Activated gamma-delta T cell treated with anti-CD3 and anti-CD28 coated beads, Interleukin-2, amount 50 U/mL, for 16 hours (primary cell): ENCODE measurements at places on chromosomes 11 and 22.

GRCh38 chr11:69796063-69796462 is 20.9 kb upstream of the FGF4 start:
- no peak for DNase-seq

DNA sequence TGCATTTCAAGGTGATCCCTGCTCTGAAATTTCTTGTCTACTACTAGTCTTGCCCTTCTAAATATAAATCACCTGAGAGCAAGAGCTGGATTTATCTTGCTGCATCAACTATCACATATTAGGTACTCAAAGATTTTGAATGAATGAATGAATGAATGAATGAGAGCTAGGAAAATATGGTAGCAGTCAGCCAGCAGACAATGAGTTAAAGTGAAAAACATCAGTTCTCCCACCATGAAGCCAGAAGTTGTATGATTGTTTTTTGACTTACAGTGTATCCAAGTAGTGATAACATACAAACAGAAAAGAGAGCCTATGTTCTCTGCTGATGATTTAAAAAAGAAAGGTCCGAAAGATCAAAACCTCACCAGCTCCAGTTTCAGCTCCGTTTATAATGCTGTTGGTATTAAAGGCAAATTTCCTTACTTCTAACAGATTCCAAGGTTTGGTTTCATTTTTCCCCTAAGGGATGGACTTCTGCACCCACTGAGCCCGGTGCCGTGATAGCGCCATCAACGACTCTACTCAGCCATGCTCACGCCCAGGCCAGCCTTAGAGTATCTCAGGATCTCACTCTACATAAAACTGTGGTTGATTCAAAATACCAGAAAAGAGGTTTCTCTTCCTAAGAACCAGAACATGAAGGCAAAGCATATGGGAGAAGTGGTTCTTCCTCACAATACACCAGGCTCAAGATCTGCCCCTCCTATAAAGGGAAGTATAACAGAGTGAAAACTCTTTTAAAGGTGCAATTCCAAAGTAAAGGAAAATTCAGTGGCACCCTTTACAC is 92.0 kb downstream of the SGSM3 start:
- no peak for DNase-seq

GRCh38 chr11:8930456-8931175 is 2.1 kb downstream of the C11orf16 start:
- DNase-seq, result no peak

DNA sequence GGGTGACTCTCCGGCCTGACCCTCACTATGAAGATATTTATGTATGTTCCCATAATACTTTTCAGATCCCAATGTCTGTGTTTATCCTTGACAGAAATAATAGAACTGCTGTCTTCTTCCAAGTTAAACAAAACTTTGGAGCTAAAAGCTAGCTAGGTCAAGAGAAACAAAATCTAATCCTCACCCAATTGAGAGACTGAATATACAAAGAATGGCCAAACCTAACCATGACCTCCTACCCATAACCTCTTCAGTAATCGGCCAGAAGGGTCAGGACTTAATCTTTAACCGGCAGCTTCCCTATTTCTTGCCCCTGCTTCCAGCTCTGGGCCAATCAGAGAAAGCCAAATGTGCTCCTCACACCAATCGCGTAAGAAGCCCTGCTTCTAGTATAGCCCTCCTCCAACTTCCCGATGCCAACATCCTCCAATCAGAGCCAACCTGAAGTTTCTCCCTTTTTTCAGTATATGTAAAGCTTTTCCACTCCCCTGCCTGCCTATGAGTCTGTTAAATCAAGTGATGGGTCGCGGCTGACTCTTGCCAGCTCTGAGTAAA is 1.7 kb upstream of the DDX6 start:
- DNase-seq, result peak; percentile 42

DNA sequence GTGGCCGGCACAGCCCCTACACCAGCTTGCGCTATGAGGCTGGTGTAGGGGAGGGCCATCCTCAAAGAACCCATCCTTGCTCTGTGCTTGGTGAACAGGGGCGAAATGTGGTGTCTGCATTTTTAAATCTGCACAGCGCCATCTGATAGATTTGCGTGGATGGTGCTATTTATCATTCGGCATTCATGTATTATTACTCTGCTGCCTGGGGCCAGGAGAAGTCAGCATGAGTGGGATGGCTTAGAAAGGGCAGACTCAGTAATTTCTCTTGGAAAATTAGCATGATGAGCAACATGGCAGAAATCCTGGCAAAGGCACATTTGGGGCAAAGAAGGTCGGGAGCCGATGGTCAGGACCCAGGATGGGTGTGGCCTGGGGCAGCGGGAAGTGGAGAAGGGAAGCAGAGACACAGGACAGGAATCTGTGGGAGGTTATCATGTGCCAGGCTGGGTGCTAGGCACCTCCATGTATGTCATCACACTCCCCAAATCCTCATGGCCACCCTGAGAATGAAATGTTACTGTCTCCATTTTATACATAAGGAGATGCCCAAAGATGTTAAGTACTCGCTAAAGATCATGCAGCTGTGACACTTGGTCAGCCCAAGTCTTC is 149.0 kb downstream of the CEP164 start:
- no peak for DNase-seq

- DNase-seq, result no peak
Observed at GRCh38 chr11:7558046-7558445, 44.2 kb downstream of the PPFIBP2 start.

GRCh38 chr11:129749141-129749540 is 66.5 kb upstream of the TMEM45B start:
- no peak for DNase-seq

DNA sequence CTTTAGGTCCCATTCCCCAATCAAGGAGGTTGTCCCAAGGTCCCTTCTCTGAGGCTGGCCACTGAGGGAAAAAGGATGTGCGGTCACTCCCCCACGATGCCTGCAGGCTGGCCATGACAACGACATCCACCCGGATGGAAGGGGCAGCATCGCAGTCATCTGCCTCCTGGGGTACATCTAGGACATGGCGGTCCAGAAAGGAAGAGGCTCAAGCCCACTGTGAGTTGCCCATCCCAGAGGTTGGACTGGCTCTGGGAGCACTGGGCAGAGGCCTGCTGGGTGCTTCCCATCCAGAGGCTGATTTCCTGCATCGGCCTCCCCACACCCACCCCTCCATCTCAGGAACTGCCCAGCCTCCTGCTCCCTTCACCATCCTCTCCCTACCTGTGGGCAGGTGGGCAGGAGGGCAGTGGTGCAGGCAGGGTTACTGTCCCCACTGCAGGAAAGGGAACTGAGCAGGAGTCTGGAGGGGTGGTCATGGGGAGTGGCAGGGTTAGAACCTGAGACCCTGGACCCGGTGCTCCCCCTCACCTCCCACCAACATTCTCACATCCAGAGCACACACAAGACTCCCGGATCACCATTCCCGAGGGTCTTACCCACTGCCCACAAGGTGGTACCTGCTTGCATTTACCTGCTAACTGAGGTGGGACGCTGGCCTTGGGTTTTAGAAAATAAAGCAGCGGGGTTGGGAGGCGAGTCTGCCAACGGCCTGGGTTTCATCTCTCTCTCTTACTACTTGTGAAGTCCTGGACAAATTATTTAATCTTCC is 4.4 kb downstream of the RCE1 start:
- DNase-seq, result no peak
